ENCODE measurements at places on chromosomes 7 and 10.

GRCh38 chr7:100358027-100358856 is at the start of gene PILRB:
PILRB (plus strand) TSS chr7:100358117; CDS start chr7:100358303, 186 bp downstream.
- no peak for DNase-seq

GRCh38 chr10:129703287-129704137 is 236.5 kb downstream of the MGMT start:
- DNase-seq: no peak

- DNase-seq: no peak
Observed at GRCh38 chr7:7051206-7051877, 131.0 kb upstream of the C1GALT1 start.

DNA sequence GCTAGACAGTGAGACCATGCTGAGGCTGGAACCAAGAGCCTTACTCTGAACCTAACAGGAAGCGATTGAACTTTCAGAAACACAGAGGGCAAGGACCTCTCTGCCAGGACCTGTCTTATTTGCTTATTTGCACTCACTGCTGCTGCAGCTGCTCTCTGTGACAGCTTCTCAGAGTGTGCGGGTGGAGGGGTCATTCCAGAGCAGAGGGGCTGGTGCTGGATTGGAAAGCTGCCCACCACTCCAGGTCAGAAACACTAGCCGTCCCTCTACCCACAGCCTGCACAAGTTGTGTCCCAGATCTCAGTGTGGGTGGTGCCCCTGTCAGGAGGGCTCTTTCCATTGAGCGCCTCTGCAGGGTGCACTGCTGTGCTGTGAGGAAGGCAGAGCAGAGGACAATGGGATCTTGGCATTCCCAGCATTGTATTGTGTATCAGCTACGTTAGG is 126.2 kb downstream of the CCNY start:
- no peak for DNase-seq

DNA sequence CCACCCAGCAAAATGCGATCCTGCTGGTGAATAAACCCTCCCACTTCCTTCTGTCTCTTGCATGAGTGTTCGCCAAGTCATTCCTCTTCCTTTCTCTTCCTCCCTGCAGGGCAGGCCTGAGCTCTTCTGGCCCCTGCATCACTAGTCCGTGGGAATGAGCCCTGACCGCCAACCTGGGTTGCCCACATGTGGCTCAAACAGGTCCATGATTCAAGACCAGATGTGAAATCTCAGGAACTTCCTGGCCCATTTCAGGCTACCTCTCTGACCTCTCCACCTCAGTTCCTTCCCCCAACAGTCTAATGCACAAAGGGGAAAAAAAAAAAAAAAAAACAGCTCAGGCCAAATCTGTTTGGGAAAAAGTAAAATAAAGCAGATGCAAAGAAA is 5.4 kb upstream of the YWHAG start:
- no peak for DNase-seq
